ENCODE measurements at places on chromosomes 6 and 20.

GRCh38 chr20:48822879-48823385, 4.9 kb downstream of the PREX1 start:
- peak; percentile 21 for DNase-seq

GRCh38 chr6:90110971-90111370, 185.7 kb downstream of the BACH2 start:
- DNase-seq = peak; percentile 76

- no peak for DNase-seq
Observed at GRCh38 chr6:84525907-84526306, 238.5 kb downstream of the TBX18 start.

- DNase-seq = peak; percentile 43
Observed at GRCh38 chr20:37615340-37616109, 78.3 kb upstream of the CTNNBL1 start.

GRCh38 chr6:52336919-52337561, 24.9 kb upstream of the PAQR8 start:
- DNase-seq = no peak

GRCh38 chr20:24751551-24751950, 197.5 kb upstream of the CST7 start:
- no peak for DNase-seq

DNA sequence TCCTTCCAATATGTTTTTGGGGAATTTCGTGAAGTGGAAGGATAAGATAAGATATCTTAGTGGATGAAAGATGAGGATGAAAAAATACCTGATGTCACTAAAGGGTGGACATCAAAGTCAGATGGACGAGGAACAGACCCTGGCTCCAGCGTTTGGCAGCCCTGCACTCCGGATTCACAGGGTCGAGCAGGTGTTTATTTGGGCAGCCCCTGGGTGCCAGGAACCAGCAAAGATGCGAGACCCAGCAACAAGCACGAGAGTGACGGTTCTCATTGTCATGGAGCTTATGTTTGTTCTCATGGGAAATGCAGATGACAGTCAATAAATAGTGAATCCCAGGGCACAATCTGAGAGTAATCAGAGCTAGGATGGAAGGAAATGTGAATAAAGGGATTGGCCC, 131.1 kb downstream of the PHACTR3 start:
- DNase-seq = no peak

- no peak for DNase-seq
Observed at GRCh38 chr20:23270382-23270911, 80.1 kb upstream of the NXT1 start.

- no peak for DNase-seq
Observed at GRCh38 chr20:5482791-5483190, 166.0 kb upstream of the PROKR2 start.

DNA sequence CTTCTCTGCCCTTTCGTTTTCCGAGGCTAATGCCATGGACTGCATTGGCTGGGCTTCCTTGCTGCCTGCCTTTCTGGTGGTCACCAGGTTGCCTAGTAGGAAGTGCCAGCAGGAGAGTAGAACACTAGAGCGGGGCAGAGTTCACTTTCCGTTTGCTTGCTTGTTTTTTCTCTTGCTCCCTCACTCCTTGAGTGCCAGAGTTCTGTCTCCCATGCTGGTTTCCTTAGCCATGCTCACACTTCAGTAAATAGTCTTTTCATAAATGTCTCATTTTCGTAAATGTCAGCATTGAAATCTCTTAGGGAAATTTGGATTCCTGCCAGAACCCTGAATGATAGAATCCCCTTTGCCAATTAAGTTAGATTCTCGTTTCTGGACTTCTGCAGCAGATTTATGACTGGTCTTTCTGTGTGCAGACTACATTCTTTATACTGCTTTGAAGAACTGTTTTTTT, 63.9 kb downstream of the FAM83B start:
- no peak for DNase-seq

DNA sequence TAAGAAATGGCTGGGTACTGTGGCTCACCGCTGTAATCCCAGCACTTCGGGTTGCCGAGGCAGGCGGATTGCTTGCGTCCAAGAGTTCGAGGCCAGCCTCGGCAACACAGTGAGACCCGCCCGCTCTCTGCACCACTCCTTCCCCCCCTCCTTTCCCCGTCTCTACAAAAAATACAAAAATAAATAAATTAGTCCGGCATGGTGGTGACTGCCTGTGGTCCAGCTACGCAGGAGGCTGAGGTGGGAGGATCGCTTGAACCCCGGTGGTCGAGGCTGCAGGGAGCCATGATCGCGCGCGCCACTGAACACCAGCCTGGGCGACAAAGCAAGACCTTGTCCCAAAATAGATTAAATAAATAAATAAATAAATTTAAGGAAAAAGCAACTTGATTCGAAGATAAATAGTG, 448 bp upstream of the RNF114 start:
- no peak for DNase-seq

GRCh38 chr6:37689381-37689780, 8.3 kb downstream of the MDGA1 start:
- no peak for DNase-seq

DNA sequence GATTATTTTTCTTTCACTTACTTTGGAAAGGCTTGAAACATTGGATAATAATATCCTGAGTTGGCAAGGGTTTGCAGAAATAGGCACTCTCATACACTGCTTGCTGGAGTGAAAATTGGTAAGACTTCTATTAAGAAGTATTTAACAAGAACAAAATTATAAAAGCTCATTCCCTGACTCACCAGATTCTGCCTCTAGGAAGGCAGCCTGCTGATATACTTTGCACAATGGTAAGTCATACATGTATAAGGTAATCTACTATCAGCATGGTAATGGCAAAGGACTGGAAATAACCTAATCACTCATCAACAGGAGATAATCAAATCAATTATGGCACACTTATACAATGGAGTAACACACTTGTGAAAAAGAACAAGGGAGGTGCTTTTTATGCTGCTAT, 85.8 kb downstream of the PLCG1 start:
- DNase-seq = no peak

DNA sequence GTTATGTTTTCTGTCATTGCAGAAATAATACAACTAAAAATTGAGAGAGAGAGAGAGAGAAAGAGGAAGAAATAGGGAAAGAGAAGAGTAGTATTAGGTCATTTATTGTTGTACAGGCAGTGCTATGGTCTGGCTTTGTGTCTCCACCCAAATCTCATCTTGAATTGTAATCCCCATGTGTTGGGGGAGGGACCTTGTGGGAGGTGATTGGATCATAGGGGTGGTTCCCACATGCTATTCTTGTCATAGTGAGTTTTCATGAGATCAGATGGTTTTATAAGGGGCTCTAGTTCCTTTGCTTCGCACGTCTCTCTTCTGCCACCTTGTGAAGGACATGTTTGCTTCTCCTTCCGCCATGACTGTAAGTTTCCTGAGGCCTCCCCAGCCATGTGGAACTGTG, 677.4 kb upstream of the CHD6 start:
- no peak for DNase-seq

GRCh38 chr20:43583133-43583864, 7.4 kb upstream of the IFT52 start:
- DNase-seq = no peak

DNA sequence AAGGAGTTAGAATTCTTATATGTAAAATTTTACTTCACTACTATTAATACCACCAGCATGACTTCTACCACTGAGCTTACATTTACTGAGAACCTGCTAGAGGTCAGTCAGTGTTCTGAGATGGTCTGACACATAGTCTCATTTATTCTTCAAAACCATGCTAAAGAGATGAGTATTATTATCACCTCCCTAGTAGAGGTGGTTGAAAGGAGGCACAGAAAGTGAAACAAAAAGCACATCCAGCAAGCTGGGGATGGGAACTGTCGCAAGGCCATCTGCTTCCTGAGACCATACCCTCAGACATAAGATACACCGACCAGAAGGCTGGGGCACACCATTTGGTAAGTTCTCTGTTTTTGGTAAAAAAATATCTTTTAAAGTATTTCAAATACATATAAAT, 137.7 kb downstream of the INSM1 start:
- no peak for DNase-seq

DNA sequence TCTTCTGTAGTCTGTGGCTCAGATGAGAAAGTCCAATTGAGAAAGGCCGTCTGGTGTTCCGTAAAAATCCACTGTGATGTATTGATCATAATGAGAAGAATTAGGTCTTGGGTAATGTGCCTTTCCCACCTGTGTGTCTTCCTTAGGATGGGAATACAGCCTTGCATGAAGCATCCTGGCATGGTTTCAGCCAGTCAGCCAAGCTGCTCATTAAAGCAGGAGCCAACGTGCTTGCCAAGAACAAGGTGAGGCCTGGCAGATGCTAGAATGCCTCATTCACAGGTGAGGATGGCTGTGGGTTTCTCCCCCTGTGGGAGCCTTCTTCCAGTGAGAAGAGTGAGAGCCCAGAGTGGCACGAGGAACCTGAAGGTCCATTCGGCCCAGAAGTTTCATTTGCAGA, 32.7 kb downstream of the LYRM2 start:
- no peak for DNase-seq

GRCh38 chr6:9405825-9406224, 970.5 kb upstream of the SLC35B3 start:
- no peak for DNase-seq

DNA sequence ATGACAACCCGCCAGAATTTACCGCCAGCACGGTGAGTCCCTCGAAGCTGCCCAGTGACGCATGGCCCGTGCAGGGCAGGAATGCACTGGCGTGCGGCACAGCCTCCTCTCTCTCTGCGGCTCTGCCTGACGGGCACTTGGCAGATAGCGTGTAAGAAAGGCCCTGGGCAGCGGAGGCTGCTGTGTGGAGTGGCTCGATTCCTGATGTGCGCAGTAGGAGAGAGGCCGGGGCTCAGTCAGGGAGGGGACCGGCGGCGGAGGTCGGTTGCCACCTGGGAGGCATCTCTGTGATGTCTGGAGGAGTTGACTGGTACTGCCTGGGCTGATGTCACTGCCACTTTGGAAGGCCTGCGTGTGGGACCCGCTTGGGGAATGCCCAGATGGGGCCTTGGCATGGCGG, 170.7 kb downstream of the TAF4 start:
- no peak for DNase-seq

DNA sequence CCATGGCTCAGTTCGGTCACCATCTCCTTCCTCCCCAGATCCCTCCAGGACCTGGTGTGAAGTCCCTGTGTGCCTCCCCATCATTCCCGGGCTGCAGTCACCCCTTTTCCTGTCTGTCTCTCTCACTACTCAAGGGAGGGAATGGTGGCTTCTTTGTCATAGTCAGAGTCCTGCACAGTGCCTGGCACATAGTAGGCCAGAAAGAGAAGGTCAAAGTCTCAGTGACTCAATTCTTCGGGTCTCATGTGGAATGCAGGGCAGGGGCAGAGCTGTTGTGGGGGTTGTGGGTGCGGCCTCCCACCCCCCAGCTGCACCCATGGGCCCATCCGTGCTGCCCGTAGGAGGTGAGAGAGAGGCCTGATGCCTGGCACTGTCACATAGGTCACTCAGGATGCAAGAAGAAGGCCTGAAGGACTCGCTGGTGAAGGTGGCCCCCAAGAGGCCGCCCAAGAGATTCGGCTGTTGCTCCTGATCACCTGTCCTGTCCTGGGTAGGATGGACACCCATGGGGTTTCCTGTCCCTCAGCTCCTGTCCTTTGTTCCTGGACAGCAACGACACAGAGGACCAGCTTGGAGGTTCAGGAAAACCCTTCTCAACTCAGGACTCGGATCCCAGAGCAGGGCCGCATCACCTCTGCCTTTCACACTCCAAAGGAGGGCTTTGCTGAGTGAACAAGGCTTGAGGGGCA, 34.1 kb downstream of the RAB44 start:
- no peak for DNase-seq

- no peak for DNase-seq
Observed at GRCh38 chr20:3755269-3755668, 12.3 kb downstream of the ADISSP start.

DNA sequence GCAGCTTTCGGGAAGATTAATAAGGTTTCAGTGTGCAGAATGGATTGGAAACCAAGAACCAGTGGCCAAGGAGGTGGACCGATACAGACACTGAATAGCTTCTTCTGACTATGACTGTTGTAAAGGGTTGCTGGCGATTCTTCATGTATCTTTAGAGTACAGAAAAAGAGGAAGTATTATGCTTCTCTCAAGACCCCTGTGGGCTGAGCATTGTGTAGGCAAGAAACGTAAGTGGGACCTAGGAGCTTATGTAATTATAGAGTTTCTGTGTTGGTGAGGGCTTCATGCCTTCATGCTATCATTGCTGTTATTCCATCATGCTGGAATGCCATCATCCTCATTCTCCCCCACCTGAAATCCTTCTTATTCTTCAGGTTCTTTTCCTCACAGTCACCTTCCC, 105.4 kb upstream of the AKIRIN2 start:
- no peak for DNase-seq

DNA sequence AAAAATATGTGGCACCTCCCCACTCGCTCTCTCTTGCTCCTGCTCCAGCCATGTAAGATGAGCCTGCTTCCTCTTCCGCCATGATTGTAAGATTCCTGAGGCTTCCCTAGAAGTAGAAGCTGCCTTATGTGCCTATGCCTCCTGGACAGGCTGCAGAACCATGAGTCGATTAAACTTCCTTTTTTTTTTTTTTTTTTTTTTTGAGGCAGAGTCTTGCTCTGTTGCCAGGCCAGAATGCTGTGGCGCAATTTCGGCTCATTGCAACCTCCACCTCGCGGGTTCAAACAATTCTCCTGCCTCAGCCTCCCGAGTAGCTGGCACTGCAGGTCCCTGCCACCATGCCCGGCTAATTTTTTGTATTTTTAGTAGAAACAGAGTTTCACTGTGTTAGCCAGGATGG, 112.5 kb downstream of the FAM217A start:
- no peak for DNase-seq

DNA sequence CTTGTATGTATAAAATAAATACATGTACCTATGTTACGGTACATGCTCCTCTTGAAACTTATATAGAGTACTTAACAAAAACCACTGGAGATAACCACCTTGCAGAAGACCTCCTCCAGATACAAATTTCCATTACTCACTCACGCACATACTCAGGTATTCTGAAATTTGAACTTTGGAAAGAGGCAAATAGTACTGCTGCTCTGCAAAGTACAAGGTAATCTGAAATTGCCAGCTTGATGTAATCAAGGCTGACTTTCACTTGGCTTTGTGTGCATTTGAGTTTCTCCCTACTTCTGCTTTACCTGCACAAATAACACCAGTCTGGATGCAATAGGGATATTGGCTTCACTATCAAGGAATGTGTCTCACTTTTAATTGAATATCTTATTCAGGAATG, 123.6 kb downstream of the FOXA2 start:
- no peak for DNase-seq

- DNase-seq = no peak
Observed at GRCh38 chr20:45545754-45546453, 1.3 kb downstream of the EPPIN start.

Measured in CD4-positive, alpha-beta T cell treated with Interleukin-15 for 4 hours (primary cell).